ENCODE measurements at places on chromosomes 11 and 22.

- DNase-seq, result no peak
Measured at GRCh38 chr11:30015725-30016412, 961 bp downstream of the KCNA4 start.

GRCh38 chr11:71483692-71484091, 30.7 kb downstream of the NADSYN1 start:
- DNase-seq, result no peak

GRCh38 chr11:96331699-96332116, 11.3 kb downstream of the MAML2 start:
- no peak for DNase-seq

DNA sequence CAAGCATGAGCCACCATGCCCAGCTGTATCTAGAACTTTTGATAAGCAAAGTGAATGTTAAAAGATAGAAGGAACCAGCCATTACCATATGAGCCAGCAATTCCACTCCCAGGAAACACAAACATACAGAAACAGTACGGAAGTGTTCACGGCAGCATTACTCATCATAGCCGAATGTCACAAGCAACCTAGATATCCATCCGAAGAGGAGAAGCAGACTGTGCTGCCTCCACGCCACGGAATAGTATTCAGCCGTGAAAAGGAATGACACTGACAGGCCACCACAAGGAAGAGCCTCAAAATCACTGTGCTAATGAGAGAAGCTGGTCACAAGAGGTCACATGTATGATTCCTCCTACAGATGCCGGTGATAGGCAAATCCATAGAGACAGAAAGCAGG, 17.6 kb upstream of the MGAT3 start:
- no peak for DNase-seq

GRCh38 chr11:73662445-73663157, 16.2 kb downstream of the PLEKHB1 start:
- DNase-seq, result no peak

- DNase-seq, result no peak
Measured at GRCh38 chr11:100925935-100926334, 203.7 kb downstream of the PGR start.

DNA sequence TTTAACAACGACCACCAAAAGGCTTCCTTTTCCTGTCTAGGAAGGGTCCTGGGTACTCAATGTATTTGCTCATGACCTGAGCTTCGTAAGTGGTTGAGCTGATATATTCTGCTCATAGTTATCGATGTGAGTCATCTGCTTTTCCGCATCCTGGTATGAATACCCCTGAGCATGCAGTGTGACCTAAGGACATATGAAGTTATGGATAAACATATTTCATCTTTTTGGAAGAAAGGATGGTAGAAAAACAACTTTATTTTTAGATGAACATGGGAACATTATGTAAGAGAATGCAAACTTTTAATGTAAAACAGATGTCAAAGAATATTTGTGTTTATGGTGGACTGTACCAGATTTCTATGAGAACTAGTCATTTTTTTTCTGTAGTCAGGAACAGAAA, 28.4 kb downstream of the TRPC6 start:
- DNase-seq, result no peak

DNA sequence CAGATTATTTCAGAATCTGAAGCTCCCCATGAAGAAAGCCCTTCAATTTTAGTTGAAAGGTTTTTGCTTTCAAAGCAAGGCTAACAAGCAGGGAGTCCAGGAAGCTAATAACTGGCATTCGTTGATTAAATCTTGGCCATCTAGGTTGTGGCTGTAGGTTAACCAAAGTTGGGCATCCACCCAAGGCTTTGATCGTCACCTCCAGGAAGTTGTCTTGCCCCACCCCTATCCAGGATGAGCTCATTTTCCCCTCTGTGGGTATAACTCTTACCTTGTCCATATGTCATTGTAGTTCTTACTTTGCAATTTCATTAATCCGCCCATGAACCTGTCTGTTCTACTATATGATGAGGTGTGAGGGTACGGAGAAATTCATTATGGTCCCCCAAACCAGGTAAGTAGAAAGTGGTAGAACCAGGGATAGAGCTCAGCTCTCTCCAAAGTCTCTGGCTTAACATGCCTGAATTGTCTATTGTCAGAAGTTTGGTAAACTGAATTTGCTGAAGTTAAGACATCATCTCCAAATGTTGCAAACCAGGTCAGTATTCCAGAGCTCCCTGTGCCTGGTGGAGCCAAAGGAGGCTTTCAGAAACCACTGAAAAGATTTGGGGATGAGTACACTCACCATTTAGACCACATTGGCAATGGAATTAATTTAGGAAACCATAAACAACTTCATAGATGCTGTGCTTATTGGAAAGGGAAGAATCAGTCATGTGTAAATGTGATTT, 97.1 kb downstream of the CD44 start:
- peak; percentile 65 for DNase-seq

DNA sequence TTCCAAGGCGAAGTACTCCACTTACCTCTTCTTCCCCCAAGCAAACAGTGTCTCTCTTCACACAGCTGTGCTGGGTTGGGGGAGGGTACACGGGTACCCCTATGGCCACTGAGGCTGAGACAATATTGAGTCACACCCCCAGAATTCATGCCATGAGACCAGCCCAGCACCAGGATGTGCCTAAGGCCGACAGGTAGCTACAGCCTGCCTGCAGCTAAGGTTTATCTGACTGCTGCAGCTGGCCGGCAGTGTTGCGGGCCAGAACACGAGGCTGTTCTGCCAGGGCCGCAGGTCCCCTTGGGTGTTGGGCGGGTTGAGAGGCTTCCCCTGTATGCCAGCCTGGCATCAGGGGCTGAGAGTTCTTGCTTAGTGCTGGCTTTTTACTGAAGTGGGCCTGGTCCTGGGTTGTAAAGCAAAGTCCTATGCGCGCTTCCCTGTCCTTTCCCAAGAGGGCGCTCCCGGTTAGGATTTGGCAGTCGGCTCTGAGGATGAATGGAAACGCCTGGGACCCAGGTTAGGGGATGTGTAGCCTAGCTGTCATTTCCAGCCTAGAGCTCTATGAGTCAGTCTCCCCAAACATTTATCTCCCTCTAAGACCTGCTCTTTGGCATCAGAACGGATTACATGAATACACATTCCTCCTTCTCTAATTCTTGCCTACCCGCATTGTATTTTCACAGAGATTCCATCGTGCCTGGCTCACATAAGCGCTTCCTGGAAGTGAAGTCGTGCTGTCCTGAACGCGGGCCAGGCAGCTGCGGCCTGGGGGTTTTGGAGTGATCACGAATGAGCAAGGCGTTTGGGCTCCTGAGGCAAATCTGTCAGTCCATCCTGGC, 7.1 kb downstream of the USP18 start:
- peak; percentile 25 for DNase-seq

GRCh38 chr11:72824020-72824419, 9.8 kb downstream of the ATG16L2 start:
- no peak for DNase-seq

DNA sequence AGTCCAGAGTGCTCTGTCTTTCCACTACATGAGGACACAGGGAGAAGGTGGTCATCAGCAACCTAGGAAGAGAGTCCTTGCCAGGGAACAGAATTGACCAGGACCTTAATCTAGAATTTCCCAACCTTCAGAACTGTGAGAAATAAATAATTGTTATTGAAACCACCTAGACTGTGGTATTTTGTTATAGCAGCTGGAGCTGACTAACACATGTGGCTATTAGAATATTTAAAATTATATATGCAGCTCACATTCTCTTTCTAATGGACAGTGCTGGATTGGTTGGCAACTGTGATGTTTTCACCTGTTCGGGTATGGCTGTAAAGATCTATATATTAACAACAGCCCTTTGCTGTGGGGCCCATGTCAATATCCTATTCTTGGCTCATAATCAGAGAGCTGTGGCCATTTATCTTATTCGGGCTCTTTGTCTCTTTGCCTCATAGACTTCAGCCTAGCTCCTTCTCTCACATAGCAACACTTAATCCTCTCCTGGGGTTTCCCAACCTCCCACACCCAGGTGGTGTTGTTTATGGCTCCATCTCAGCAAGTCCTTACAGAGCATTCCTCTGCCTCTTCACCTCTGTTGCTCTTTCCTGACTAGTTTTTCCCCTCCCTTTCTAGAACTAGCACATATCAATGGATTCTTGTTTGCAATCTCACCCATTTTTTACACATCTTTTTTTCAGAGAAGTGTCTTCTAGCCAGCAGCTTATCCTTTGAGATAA, 46.4 kb upstream of the AMOTL1 start:
- no peak for DNase-seq

DNA sequence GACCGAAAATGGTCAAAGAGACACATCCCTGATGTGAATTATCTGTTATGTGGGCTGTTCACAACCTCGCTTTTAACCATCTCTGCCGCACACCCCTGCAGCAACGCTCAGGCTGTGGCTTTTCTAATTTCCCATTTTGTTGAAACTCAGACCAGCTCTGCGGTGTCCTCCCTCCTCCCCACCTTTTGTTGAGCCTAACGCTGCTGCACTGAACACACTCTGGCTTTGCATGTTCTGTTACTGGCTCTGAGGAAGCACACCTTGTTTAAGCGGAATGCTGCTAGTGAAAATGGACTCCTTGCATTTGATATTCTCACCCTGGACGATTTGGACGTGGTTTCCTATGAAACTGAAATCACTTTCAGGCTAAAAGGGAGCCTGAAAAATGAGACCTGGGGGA, 198.5 kb upstream of the MTNR1B start:
- no peak for DNase-seq

GRCh38 chr22:41825376-41825775, 7.5 kb upstream of the SREBF2 start:
- no peak for DNase-seq

GRCh38 chr11:78207532-78208256, 19.0 kb downstream of the USP35 start:
- no peak for DNase-seq

GRCh38 chr11:129386795-129387397, 11.2 kb downstream of the BARX2 start:
- no peak for DNase-seq

GRCh38 chr11:4441515-4441914, 7.6 kb upstream of the OR52K2 start:
- DNase-seq, result no peak

GRCh38 chr11:65712633-65713076, 603 bp downstream of the KAT5 start:
- DNase-seq, result no peak

GRCh38 chr11:33857933-33858371, 33.9 kb downstream of the LMO2 start:
- peak; percentile 82 for DNase-seq

DNA sequence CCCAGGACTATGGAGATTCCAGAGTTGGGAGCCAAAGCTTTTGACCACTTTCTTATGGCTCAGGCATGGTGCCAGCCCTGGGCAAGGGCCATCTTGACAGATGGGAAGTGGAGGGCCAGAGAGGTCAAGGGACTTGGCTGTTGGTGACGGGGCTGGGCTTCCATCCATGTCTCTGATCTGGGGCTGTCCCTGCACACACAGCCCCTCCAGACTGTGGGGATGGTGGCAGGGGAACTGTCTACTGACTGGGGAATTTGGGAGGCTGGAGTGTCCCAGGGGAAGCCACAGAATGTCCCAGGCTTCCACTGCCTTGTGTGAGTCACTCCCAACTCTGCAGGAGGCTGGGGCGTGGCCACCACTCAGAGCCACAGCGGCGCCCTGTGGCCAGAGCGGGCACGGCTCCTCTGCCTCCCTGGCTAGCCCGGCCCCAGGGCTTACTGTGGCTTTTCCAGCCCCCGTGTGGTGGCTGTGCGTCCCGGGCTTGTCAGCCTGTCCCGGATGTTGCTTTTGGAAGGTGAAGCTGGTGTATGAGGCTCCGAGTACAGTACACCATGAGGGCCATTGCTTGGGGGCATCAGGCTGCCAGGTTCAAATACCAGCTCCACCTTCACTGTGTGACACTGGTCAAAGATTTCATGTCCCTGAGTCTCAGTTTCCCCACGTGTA, 19.6 kb downstream of the C22orf23 start:
- DNase-seq, result peak; percentile 77

GRCh38 chr11:62539238-62539925, 7.2 kb downstream of the AHNAK start:
- peak; percentile 49 for DNase-seq

DNA sequence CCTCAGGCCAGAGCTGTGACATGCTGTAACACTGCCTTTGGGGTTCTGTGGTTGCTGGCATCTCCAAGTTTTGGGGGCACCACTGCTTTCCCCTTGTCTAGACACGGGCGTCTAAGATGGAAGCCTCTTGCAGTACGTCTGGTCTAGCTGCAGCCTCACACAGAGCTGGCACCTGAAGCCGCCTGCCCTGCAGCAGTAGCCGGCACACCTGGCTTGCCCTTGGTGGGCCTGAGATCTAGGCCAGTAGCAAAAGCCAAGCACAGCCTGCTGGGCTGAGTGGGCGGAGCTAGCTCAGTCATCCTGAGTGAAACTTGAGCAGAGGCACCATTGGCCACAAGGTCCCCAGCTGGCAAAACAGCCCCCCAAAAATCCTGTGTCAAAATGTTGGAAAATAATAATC, 154.2 kb downstream of the DLG2 start:
- no peak for DNase-seq

GRCh38 chr22:46936378-46936903, 174.0 kb downstream of the TBC1D22A start:
- no peak for DNase-seq

Measured in T-cell (primary cell).